ENCODE measurements at places on chromosomes 7 and 10.

GRCh38 chr10:5266351-5266750 lies 69.7 kb downstream of the AKR1C4 start:
- DNase-seq, result no peak

- no peak for DNase-seq
Measured at GRCh38 chr7:74063223-74063641, 20.4 kb upstream of the LIMK1 start.

GRCh38 chr10:58014436-58014835 lies 253.3 kb downstream of the IPMK start:
- no peak for DNase-seq

- DNase-seq, result no peak
Measured at GRCh38 chr10:91682912-91683311, 50.0 kb upstream of the PPP1R3C start.

GRCh38 chr7:41567031-41567730 lies 135.7 kb downstream of the INHBA start:
- DNase-seq, result peak; percentile 56

- no peak for DNase-seq
Measured at GRCh38 chr10:19426034-19426433, 377.4 kb downstream of the MALRD1 start.

- DNase-seq, result no peak
Measured at GRCh38 chr10:130635528-130635927, 499.3 kb downstream of the GLRX3 start.

DNA sequence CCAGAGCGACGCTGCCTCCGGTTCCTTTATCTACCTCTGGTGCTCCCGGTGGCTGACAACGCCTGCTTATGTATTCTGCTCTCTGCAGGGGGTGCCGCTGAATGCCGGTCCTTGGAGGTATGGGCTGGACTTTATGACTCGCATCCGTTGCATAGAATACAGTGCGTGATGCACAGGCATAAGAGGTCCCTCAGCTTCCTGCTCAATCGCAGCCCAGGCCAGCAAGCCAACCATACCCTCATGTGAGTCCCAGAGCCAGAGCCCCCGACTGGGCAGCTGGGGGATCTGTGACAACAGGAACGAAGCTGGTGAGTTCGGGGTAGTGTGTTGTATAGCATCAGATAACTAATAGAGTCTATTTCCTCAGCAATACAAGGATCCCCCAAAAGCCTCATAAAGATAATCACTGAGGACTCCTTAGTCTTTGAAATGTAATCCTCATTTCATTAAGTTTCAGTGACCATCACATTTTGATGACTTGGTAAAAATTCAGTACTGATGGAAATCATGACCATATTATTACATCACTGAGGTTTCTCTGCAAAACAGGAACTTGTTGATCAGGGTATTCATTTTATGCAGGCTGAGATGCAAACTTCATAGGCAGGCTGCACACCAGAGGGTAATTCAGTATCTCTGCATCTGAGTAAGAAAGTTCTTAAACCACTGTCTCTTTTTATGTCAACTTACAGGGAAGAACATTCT lies 607.8 kb downstream of the PTPRN2 start:
- no peak for DNase-seq

- no peak for DNase-seq
Measured at GRCh38 chr10:11297136-11297535, 279.5 kb downstream of the CELF2 start.

DNA sequence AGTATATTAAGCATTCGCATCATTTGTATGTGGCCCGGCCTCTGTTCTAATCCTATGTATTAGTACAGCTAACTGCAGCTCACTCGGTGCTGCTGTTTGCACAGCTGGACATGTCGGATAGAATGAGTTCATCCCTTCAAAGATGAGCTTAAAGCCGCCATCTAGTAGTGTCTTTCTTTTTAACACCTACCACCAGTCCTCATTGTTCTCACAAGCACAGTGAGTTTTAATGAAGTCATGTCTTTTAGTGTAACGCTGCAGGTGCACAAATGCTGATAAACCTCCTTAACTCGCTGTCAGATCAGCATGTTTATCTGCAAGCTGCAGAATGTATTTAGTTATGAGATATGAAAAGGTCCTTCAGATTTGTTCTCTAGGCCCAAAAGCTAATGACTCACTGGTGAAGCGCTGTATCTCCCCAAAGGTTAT lies 247.5 kb downstream of the MTERF1 start:
- DNase-seq, result no peak

DNA sequence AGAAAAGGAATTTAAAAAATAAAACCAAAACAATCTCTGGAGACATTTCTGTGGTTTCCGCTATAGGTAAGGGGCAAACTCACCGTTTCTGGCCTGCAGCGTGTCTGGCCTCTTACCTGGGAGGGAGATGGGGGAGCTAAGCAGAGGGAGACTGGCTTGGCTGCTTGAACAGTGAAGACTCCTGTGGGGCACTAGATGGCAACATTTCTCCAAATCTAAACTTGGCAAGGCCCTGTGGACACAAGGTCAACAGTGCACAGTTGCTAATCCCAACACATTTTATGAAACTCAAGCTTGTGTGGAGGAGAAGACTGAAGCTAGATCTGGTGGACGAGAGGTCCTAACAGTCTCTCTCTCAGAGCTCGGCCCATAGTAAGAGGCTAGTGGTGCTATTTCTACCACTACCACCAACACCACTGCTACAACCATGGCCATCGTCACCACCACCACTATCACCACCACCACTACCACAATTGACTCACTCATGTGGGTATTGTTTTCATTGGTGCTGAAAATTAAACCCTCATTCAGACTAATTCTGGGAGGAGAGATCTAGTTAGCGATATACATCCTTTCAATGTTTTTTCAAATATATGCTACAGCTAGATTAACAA lies 28.4 kb upstream of the CDHR3 start:
- peak; percentile 8 for DNase-seq

DNA sequence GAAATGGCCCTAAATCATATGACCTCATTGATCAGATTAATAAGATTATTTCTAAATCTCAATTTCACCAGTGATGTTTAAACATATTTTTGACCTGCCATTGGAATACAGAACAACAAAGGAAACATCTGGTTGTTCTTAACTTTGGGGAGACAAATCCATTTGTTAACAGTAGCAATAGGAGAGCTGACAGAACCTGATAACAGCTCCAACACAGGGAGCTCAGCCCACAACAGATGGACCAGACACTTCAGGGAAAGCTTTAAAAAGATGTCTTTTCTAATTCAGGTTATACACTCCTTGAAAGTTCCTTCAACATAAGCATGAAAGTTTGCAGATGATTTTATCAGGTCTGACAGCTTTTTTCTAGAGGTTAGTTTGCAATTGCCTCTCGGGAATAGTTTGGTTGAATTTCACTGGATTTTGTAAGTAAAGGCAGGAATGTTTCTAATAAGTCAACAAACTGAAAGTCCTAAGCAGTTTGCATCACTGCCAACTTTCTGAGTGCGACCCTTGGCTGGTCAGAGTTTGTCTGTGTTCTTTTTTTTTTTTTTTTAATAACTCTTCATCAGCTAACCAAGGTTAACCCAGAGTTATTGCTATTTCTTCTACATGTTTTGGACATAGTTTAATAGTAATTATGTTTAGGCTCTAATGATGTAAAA lies 6.5 kb upstream of the MET start:
- DNase-seq, result no peak

DNA sequence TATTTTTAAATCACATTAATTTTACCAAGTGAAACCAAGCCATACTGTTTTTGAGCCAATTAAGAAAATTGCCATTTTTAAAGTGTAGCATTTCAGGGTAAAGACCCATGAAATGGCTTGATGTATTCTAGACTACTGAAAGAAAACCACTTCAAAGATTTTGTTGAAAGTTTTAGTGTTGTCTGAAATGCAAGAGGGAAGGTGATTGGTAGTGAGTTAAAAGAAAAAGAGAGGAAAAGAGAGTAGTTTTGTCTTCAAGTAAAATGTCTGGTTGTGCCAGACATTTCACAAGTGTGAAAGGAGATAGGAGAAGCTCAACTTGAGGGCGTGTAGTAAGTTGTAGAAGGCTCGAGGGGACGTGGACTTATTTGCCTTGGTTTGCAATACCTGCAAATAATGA lies 41.6 kb downstream of the CALML5 start:
- no peak for DNase-seq

GRCh38 chr7:128067983-128068382 lies 36.7 kb upstream of the LRRC4 start:
- DNase-seq, result no peak

DNA sequence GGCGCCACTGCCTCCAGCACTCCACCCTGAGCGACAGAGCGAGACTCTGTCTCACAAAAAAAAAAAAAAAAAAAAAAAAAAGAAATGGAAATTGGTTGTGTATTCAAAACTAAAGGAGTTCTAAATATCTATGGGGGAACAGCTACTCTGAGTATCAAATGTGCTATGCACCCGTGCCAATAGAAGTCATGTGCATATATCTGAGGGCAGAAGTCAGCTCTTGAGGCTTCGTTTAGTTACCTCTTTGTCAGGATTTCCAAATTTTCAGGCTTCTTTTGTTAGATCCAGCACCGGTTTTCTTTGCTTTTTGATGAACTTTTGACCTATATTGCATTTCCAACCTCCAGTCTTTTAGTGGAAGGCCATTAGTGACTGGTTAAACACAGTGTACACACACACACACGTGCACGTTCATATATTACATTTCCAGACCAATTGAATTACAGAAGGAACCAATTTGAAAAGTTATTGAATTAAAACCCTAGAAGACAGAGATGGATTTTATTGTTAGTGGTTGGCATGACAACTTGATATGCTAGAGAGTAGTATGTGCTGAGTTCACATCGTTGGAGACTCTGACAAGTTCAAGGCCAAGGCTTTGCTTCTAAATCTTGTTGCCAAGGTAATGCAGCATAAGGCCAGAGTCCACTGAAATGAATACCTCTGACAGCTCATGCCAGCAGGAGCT lies 33.1 kb upstream of the ADD3 start:
- DNase-seq, result no peak

GRCh38 chr10:132398566-132398991 lies 1.6 kb downstream of the PWWP2B start:
- no peak for DNase-seq

DNA sequence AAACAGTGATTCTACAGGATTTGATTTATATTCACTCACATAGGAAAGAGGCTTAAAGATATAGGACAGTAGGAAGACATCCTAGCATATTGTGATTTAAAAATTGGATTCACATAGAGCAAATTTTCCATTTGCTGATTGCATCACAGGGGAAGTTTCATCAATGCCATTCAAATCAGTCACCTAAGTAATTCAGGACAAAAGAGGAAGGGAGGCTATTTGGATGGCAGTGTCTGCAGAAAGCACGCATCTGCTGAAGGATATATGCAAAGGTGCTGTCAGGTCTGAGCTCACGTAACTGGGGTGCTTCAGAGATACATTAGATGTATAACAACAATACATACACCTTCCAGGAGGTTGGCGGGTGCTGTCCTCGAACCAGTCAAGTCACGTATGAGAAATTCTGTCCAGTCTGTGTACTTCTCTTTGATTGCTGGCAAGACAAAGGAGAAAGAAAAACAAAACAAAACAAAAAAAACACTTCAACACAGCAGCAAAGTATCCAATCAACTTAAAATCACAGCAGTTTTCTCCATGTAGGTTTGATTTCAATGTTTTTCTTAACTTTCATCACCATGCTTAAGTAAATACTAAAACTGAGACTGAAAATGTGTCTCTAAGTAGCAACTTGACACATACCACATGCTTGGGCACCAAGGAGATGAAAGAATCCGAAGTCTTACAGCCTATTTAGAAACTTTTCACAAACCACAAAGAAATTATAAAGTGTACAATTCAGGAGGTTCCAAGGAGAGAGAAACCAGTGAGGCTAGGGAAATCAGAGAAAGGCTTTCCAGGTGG lies 125.1 kb downstream of the SFMBT2 start:
- DNase-seq, result no peak

DNA sequence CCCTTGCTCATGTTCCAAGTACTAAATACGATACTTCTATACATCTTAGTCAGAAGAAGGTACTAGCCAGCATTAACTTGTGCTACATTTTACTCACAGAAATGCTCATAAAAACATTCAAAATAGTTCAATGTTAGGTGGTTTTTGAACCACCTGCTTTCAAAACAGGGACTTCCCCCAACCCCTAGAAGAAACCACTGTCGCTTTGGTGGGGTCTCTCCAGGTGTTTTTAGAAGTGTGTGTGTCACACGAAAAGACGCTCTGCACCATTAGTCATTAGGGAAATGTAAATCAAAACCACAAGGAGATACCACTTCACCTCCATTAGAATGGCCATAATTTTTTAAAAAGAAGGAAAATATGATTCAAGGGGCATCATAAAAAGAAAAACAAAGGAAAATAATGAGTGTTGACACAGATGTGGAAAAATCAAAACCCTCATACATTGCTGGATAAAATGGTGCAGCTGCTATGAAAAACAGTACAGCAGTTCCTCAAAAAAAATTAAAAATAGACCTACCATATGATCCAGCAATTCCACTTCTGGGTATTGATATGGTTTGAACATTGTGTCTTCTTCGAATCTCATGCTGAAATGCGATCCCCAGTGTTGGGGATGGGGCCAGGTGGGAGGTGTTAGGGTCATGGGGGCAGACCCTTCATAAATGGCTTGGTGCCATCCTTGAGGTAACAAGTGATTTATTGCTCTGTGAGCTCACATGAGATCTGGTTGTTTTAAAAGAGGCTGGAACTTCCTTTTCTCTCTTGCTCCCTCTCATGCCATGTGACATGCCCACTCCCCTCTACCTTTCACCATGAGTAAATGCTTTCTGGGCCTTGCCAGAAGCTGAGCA lies 74.2 kb downstream of the MALSU1 start:
- peak; percentile 65 for DNase-seq

- no peak for DNase-seq
Measured at GRCh38 chr7:20839196-20839735, 52.6 kb upstream of the SP8 start.

DNA sequence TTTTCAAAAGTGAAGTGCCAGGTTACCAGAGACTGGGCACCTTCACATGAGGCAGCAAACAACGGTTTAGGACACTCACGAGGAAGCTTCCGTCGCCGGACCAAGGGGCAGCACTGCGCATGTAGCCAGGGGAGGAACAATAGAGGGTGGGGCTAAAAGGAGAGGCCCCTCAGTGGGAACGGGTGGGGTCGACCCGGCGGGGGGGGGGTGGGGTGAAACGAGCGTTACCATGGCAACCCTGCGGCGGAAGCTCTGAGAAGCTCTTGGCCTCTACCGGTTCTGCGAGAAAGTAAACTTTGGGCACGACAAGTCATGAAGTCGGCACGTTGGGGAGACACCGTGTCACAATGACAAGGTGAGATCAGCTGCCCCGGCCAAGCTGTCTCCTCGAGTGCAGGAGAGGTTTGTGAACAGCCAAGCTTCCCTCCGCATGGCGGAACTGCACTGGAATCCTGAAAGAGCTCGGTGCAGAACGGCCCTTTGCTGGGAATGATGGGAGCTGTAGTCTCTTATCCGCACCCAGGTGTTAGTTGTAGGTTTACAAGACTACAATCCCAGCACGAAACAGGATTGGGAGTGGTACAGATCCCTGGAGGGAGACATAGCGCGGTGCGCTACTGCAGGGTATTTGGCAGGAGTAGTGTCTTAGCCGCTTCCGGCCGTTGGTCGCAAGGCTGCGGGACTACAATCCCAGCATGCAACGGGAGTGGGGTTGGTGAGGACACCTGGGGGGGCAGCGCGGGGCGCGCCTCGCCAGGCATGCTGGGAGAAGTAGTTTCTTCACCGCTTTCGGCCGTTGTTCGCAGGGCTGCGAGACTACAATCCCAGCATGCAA lies 72.8 kb upstream of the ZNF722 start:
- DNase-seq, result no peak

GRCh38 chr7:112009081-112009480 lies 197.1 kb downstream of the DOCK4 start:
- peak; percentile 89 for DNase-seq

All from HT1080 (cell line).